Astrocyte of the spinal cord (primary cell): ENCODE measurements at places on chromosomes 4 and X.

DNA sequence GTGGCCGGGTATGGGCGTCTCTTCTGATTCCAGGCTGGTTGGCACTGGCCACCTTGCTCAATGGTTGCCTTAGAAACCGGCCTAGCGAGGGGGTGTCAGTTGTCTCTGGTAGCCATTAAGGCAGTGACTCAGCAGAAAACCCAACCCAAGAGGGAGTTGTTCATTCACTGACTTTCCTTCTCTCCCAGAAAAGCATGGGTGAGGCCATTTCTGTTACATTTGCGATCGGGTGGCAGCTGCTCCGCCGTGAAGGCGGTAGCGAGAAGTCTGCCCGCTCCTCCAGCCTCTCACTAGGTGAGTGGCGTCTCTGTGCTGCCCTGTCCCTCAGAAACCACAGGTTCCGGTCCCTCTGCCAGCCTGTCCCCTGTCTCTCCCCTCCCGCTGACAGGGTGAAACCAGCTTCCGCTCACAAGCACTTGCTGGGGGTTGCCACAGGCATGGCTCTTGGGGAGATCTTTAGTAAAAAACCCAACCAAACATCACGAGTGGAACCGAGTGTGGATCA, 17.4 kb downstream of the IRAK1 start:
- peak; percentile 71 for DNase-seq

GRCh38 chrX:32448320-32448719, 763.0 kb downstream of the DMD start:
- no peak for DNase-seq

DNA sequence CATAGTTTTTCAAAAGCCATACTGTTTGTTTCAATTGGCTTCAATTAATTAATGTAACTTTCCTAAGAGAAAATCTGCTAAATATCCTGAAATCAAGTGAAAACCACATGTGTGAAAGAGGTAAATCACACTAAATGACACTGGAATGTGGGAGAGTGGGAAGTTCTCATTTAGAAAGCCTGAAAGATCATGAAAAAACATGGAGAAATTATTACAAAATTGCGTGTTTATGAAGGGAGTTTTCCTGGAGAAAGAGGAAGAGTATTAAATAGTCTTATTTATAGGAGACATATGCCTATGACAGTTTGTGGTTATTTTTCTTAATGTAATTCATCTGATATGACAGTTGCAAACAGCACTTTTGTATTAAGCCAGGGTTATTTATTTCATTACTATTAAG, 183.7 kb downstream of the DKK2 start:
- DNase-seq = no peak

- DNase-seq = no peak
These were observed 127.2 kb upstream of the RPS6KA3 start for GRCh38 chrX:20393944-20394343.

DNA sequence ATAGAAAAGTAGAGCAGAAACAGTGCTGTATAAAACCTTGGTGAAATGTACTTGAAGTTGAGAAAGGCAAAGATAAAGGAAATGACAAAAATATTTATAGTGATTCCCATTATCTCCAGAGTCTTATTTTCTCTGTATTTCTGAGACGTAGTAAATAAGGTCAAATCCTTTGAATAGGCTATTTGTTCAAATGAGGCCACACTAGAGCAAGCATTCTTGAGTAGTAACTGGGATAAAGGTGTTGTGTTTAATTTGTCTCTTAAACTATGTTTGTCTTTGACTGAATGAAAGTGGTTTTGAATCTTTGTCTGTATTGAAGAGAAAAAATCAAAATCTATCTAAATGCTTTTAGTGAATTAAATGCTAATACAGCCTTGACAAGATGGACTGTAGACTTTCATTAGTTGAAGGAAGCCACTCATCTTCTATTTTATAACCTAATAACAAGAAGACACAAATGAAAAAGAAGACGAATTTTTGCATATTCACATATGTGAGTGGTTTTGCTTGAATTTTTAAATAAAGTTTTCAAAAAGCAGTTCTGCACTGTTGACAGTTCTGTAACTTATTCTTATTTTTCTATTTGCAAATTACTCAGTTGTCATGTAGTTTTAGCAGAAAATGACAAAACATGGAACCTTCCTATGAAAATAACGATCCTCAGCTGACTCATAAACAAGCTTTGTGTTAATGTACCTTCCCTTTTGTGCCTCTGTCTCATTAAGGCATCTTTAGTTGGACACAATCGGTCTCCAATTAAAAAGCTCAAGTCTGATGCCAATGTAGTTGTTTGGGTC, 94.8 kb upstream of the PCDH18 start:
- DNase-seq = no peak
